ENCODE measurements at places on chromosomes 16 and 17. TPM values are rescaled to one million over a fixed set of nuclear protein-coding genes. Genes with fewer than 3 reads are reported as not detected.

Gene ASIC2
- under 0.01 TPM for total RNA-seq

DNA sequence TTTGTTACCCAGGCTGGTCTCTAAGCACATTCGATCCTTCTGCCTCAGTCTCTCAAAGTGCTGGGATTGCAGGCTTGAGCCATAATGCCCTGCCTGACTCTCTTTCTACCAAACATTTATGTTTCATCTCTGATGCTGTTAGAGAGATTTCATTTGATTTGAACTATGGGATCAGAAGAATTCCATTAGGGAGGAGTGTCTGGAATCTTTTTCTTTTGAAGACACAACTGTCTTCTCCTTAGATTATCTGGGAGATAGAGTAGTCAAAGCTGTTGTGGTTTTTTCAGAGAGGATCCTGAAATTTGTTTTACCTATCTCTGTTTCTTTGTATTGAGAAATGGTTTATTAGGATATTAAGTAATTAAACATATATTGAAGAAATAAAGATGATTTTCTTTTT, 29.4 kb downstream of the WIPF2 start:
- no peak for DNase-seq

- DNase-seq: no peak
Observed at GRCh38 chr16:50323335-50324011, 45.3 kb downstream of the BRD7 start.

DNA sequence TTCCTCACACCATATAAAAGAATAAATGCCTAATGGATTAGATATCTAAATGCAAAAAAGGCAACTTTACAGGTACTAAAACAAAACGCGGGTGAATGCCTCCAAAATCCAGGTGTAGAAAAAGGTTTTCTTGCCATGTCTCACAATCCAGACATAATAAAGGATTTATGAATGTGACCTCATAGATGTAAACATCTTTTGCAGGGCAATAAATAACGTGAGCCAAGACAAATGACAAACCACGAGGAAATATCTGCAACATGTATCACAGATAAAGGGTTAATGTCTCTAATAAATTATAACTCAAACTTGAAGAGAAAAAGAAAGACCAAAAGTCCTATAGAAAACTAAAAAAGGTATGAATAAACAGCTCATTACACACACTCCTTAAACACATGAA, 180.7 kb downstream of the PARN start:
- DNase-seq: no peak

Gene KRT15
- 3.4 TPM for total RNA-seq

DNA sequence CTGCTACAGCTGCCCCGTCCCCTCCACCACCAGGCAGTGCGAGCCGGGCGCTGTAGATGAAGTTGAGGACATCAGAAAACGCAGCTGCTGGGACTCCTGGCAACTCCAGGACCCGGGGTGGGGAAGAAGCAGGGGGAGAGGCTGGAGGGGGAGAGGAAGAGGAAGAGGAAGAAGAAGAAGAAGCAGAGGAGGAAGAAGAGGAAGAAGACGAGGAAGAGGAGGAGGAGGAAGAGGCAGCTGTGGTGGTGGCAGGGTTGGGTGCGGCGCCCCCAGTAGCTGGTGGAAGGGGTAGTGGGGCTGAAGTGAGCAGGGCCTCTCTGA, 13.2 kb downstream of the ZBTB4 start:
- DNase-seq: no peak

GRCh38 chr17:55416000-55416399, 5.6 kb downstream of the MMD start:
- DNase-seq: no peak

Gene FZD2
- total RNA-seq: 0.88 TPM

DNA sequence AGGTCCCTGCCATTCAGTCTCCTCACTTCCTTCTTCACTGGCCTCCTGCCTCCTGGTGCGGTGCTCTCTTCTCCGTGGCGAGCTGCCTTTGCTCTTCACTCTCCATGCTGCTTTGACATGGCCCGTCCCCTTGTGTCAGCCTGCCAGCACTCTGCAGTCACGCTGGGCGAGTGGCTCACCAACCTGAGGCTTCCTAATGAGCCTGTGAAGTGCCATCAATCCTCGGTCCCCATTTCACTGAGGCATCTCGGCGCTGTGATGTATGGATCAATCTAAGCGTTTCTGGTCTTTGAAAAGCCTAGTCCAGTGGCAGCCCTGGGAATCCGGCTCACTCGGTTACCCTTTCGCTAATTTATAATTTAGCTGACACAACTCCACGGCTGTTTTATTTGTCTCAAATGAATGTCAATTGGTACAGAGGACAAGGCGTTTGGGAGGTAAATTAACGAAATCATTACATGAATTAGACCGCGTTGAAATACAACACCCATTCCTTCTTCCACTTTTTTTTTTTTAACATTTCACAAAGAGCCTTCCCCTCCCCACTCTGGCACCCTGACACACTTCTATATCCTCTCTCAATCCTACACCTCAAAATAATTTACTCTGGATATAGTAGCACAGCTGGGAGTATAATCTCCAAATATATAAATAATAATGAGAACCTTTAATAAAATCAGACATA, 610.7 kb downstream of the TMEM114 start:
- no peak for DNase-seq

Gene TOM1L2
- 14.3 TPM for total RNA-seq

Gene SULT1A4
- 8.2 TPM for total RNA-seq

- DNase-seq: no peak
Observed at GRCh38 chr16:85564277-85565051, 48.7 kb upstream of the GSE1 start.

DNA sequence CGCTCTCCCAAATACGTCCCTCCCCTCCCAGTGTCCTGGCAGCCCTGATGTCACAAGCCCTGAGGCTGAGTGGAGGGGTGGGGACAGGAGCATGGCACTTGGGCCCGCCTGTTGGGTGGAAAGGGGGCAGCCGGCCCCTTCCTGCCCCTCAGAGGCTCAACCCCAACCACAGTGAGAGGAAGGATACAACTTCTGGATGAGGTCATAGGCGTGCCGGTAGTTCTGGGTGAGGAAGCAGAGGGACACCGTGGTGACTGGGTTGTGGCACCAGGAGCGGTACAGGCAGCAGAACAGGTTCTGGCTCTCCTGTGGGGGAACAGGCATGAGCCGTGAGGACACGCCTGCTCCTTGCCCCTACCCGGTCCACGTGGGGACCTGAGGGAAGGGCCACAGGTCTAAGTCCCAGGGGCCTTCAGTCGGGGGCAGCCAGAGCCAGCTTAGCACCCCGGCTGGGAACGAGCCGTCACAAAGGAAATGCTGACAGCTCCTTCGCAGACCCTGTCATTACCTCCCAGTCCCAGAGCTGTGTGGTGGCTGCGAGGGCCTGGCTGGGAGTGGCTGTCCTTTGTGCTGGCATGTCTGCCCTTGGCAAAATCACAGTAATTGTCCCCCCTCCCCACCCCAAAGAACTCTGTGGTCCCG, 11.2 kb upstream of the MTSS2 start:
- DNase-seq: no peak

Gene RCVRN
- total RNA-seq: not detected

- no peak for DNase-seq
Observed at GRCh38 chr16:66603537-66604375, 748 bp upstream of the CMTM3 start.

Gene RND2
- 0.35 TPM for total RNA-seq

Gene EPN3
- 0.07 TPM for total RNA-seq

DNA sequence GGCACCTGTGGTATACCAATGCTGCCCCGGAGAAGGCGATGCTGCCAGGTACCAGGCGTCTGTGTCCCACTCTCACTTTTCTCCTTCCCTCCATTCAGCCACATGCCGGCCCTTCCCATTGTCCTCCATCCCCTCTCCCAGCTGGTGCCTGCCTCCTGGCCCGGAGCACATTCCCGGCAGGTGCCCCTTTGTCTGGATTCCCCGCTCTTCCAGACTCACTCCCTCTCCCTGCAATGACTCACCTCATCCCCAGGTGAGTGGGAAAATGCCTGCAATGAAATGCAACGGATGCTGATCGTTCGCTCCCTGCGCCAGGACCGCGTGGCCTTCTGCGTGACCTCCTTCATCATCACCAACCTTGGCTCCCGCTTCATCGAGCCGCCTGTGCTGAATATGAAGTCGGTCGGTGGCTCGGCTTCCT, 10.4 kb upstream of the KDM6B start:
- no peak for DNase-seq

DNA sequence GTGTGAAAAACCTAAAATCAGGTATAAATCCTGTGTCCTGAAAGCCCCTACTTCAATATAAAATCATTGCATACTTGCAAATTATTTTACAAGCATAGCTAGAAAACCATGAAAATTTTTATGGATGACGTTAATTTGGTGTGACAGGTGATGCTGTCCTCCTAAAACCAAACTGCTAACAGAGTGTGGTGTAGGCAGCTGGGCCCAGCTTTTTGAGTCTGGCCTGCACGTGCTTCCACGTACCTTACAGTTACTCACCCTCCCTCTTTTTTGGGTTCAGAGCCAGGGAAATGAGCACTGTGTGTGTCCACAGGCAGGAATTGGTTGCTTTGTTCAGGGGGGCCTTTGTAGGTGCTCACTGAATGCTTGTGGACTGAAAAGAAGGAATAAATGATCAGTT, 36.4 kb downstream of the CLEC16A start:
- no peak for DNase-seq

Gene NTN1
- total RNA-seq: under 0.01 TPM

Gene ZNF785
- 9.4 TPM for total RNA-seq

Gene ZNF385C
- total RNA-seq: not detected

- DNase-seq: no peak
Observed at GRCh38 chr16:764848-765487, 4.4 kb downstream of the MSLN start.

GRCh38 chr16:4081047-4081446, 35.2 kb downstream of the ADCY9 start:
- no peak for DNase-seq

Gene TPSD1
- not detected for total RNA-seq

DNA sequence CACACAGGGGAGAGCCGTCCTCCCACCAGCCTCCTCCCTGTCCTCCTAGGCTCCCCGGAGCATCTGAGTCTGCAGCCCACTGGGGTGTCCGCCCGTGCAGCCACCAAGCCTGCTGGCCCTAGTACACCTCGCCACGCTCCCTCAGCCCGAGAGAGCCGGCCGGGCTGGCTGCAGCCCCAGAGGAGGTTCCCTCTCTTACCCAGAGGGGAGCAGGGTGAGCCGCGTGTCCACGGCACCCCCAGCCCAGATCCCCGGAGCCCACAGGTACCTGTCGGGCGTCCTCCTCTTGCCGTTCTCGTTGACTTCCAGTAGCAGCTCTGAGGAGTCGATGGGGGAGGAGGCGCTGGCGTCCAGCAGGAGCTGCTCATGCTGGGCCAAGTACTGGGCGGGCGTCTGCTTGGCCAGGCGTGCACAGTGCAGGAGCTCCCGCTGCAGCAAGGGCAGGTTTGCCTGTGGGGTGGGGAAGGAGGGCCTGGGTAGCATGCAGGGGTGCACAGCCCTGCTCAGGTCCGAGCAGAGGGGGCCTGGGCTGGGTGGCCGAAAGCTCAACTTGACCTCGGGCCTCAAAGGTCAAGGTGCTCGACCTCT, 19.3 kb upstream of the PABPN1L start:
- DNase-seq: no peak

Gene CCL7
- 0.11 TPM for total RNA-seq

Gene AANAT
- total RNA-seq: not detected

Gene MSLN
- total RNA-seq: not detected

GRCh38 chr16:14155572-14156190, 84.6 kb downstream of the MRTFB start:
- no peak for DNase-seq
